CD4-positive, alpha-beta T cell treated with Interleukin-10 for 1 hour (primary cell): ENCODE measurements at places on chromosomes 7 and 10.

- DNase-seq, result no peak
Observed at GRCh38 chr10:122159141-122159970, 111.7 kb upstream of the BTBD16 start.

- no peak for DNase-seq
Observed at GRCh38 chr10:5435328-5435727, 23.0 kb downstream of the NET1 start.

- no peak for DNase-seq
Observed at GRCh38 chr7:51082096-51082840, 234.3 kb downstream of the COBL start.

DNA sequence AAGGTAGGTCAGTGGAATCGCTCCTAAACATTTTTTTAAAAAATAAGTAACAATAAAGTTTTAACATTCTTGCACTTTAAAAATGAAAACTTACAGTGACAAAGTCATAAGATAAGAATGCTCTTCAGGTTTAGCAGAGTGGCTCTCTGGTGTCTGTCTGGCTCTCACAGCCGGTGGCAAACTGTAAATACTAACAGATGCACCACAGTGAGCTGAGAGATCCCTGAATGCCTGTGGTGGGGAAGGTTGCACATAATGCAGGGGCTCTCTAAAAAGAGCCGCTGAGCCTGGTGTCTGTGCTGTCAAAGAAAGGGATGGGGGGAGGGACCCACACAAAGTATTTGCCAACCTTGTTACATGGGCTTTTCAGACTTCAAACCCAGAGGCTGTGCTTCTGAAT is 498.3 kb downstream of the CCSER2 start:
- DNase-seq, result no peak
